ENCODE measurements at places on chromosomes 3 and 15.

DNA sequence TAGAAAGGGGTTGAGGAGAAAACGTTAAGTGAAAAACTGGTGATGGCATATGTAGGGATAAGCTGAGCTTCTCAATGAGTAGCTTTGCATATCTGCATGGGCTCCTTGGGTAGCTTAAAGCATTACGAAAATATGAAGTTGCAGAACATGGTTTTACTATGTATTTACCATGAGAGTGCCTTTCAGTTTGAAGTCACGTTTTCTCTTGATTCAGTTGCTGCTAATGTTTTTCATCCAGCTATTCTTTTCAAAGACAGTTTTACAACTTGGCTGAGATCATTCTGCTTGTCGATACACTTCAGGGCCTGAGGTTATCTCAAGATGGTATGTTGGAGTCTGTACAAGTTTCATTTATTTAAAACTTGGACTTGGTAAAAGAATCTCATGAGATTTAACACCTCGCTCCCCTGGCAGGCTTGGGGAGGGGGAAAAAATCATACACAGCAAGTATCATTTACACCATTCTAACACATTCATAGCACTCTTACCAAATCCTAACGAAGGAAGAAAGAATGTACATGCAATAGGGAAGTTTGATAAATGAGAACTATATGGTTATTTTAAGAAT, 103.3 kb upstream of the CMC1 start:
- DNase-seq = no peak

DNA sequence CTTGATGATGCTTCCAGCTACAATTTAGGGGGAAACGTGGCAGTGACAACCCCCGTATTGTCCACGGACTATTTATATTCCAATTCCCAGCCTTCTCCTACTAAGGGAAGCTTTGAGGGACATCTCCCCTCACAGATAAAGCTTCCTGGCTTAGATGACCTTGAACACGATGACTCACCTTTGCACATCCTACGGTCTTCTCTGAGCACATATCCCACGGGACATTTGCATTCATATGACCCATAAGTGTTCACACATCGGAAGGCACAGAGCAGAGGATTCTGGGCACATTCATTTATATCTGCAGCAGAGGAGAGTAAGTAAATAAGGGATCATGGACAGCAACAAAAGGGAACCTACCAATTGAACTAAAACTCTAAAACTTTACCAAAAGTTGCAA, 101.5 kb downstream of the DUT start:
- no peak for DNase-seq

GRCh38 chr3:156516284-156516683, 38.6 kb downstream of the SSR3 start:
- DNase-seq = no peak

- DNase-seq = peak; percentile 20
Observed at GRCh38 chr3:13884851-13885703, 5.2 kb upstream of the WNT7A start.

- no peak for DNase-seq
Observed at GRCh38 chr15:74983725-74984231, 11.6 kb upstream of the SCAMP5 start.

- no peak for DNase-seq
Observed at GRCh38 chr3:31503456-31503855, 29.3 kb upstream of the STT3B start.

DNA sequence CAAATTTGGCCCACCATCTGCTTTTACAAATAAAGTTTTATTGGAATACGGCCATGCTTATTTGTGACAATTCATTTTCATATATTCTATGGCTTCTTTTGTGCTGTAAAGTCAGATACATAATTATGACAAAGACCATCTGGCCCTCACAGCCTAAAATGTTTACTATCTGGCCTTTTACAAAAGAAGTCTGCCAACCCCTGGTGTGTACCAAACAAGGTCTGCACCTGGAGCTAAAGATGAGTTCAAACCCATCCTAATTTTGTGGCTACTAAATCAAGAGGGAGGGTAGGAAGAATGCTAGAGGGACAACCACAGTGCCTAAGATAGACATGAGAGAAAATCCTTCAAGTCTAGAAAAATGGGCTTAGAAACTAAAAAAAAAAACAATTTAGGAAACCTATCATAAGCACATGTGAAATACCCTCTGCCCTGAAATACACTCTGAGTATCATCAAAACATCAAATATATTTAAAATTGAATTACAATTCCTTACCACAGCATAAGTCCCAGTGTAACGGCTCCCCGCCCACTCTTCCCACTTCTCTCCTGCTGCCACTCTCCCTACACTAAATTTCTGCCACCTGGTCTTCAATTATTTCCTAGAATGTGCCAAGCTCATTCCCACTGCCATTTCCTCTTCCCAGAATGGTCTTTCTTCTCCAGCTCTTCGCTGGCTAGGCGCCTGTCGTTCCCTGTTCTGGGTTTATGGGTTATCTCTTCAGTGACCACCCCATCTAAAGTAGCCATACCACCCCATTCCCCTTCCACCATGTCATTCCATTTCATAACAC, 950.7 kb upstream of the CFAP20DC start:
- no peak for DNase-seq

GRCh38 chr3:34078418-34078817, 280.0 kb downstream of the PDCD6IP start:
- DNase-seq = no peak
